ENCODE measurements at places on chromosomes 3 and 15.
A peak's percentile ranks its signal among the peaks of the same experiment; 100 is the strongest.

DNA sequence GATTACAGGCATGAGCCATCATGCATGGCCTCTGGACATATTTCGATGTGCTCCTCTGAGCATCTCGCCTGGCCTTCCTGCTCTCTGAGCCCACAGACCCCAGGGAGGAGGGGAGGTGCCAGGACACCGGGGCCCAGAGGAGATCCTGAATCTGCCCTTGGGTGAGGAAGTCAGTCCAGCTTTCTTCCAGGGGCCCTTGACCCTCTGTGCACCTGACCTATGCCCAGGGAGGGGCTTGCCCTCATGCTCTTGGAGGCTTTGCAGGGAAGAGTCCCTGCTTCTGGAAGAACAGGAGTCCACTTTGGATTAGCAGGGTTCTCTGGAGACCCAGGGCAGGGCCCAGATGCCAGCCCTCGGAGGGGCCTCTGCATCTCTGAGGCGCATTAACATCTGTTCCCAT is 1.4 kb downstream of the ACSBG1 start:
- no peak for DNase-seq

GRCh38 chr15:98774756-98775497 is 126.6 kb downstream of the IGF1R start:
- DNase-seq, result no peak

- no peak for DNase-seq
Observed at GRCh38 chr15:41779662-41780157, 5.4 kb downstream of the MAPKBP1 start.

GRCh38 chr3:50353245-50354004 is 2.8 kb downstream of the CYB561D2 start:
- DNase-seq, result no peak

DNA sequence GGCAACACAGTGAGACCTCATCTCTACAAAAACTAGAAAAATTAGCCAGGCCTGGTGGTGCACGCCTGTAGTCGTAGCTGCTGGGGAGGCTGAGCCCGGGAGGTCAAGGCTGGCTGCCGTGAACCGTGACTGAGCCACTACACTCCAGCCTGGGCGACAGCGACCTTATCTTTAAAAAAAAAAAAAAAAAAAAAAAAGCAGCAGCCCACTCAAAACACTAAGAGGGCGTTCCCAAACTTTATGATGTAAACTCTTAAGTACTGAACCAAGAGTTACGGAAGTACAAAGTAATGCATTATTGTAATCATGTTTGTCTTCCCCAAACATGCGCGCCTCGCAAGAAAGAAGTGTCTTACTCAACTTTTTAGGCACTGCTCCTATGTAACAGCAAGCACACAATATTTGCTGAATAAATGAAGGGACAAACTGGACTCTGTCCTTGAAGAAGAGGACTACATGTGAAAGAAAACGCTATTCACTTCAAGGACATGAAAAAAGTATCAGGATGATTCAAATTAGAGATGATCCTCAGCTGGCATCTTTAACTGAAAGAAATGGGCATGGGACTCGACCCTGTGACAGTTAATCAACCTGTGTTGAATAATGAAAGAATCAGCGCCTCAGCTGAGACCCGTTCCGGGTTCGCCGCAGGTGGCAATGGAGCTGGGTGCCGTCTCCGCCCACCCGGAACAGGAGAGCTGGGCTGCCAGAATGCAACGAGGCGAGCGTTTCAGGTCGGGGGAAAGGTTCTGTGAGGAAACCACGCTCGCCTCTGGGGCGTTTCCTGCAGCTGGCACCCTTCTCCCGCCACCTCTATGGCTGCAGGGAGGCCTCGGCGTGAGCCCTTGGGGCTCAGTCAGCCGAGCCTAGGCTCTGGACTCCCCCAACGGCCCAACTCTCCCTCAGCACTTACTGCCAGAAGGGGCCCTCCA is 718 bp downstream of the SPG11 start:
- DNase-seq, result peak; percentile 70

GRCh38 chr15:45424429-45424828 is 46.1 kb upstream of the GATM start:
- DNase-seq, result no peak

DNA sequence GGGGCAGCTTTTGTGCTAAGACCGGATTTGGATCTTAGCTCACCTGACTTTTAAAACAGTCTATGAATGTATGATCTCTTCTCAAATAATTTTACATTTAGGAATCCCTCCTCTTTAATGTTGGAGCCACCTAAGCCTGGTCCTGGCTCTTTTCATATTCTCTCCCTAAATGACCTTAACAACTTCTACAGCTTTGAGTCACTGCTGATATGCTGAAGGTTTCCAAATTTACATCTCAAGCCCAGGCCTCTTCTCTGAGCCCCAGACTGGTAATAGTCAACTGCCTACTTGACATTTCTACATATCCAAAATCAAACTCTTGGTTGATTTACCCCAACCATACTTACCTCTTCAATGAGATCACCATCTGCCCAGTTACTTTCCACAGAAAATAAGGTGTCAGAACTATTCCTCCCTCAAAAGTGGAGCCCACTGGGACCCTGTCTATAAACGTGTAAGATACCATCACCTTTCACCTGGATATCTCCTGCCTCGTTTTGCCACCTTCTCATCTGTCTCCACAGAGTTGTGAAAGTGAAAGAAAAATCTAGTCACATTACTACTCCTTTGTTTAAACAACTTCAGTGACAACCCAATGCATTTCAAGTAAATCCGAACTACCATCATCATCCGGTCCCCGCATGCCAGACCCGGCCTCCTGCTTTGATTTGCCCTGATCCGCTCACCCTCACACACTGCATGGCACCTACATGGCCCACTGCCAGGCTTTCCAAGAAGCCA is 48.8 kb downstream of the UBP1 start:
- no peak for DNase-seq

GRCh38 chr15:98405013-98405412 is 243.3 kb upstream of the IGF1R start:
- no peak for DNase-seq

GRCh38 chr15:90082140-90082715 is 20.0 kb downstream of the IDH2 start:
- no peak for DNase-seq

DNA sequence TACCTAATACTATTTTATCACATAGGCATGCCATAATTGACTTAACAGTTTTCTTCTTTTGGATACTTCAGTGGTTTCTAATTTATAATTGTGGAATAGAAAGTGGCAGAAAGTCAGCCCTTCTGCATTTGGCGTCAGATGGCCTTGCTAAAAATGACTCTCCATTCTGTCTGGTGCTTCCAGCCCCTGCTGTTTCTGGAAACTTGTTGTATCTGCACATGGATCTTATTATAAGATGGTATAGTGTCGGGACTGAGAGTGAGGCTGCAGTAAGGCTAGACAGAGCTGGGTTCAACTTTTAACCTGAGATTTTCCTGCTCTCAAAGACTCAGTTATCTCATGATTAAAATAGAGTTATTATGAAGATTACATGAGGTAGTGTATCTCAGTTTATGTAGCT is 74.8 kb upstream of the WDR72 start:
- DNase-seq, result no peak

GRCh38 chr15:38084289-38084688 is 149.8 kb downstream of the TMCO5A start:
- no peak for DNase-seq

GRCh38 chr3:119819806-119820205 is 37.9 kb downstream of the NR1I2 start:
- no peak for DNase-seq

DNA sequence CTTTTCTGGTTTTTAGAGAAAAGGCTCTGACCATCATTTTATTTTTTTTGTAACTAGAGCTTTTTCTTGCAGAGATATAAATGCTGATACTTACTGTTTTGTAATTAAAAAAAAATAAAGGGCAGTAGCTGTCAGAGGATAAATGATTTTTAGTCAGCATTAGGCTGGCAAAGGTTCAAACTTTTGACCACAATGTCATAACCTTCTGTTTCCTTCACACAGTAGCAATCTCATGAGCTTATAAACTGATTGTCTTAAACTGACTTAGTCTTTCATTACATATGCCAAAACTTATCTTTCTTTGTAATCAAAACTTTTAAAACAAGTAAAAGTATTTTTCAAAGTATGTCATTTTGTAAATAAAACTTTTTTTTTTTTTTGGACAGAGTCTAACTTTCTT is 841.9 kb downstream of the OTOL1 start:
- DNase-seq, result no peak

DNA sequence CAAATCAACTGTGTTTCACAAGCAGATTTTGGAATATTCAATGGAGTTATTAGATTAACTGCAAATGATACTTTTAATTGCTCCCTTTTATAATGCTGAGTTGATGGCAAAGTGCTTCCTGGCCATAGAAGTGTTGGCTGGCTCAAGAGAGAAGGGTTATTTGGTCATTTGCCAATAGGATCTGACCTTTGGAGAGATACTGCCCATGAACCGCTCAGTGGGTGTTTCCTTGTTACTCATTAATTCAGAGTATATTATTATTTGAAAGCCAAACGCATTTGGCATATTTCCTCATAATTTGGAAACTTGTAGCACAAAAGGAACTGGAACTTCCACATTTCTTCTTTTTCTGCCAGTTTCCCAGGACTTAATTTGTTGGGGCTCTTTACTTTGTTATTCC is 234.7 kb downstream of the CDIN1 start:
- no peak for DNase-seq

- no peak for DNase-seq
Observed at GRCh38 chr3:52783211-52783555, 5.8 kb downstream of the ITIH1 start.

GRCh38 chr3:47711596-47711995 is 70.1 kb downstream of the SMARCC1 start:
- DNase-seq, result no peak

DNA sequence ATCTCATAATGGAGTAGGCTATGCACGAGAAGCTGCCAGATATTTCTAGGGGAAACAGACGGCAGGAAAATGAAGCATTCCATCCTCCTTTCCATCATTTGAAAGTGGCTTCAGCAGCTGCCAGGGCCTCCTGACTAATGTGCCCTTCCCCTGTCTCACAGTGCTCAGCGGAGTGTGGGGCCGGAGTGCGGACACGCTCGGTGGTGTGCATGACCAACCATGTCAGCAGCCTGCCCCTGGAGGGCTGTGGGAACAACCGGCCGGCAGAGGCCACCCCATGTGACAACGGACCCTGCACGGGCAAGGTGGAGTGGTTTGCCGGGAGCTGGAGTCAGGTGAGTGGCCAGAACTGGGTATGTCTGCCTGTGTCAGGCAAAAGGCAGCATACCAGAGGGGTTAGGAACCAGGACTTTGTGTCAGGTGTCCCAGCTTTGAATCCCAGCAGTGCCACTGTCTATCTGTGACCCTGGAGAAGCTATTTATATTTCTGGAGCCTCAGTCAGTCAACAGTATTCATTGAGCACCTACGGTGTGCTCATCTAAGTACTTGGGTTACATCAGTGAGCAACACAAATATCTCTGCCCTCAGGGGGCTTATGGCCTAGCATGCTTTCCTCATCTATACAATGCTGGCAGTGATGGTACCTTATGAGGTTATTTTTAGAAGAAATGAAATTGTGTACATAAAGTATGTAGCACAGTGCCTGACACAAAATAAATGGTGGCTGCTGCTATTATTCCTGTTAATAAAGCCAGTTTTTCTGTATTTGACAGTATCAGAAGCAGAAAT is 52.4 kb upstream of the NR2E3 start:
- DNase-seq, result no peak

DNA sequence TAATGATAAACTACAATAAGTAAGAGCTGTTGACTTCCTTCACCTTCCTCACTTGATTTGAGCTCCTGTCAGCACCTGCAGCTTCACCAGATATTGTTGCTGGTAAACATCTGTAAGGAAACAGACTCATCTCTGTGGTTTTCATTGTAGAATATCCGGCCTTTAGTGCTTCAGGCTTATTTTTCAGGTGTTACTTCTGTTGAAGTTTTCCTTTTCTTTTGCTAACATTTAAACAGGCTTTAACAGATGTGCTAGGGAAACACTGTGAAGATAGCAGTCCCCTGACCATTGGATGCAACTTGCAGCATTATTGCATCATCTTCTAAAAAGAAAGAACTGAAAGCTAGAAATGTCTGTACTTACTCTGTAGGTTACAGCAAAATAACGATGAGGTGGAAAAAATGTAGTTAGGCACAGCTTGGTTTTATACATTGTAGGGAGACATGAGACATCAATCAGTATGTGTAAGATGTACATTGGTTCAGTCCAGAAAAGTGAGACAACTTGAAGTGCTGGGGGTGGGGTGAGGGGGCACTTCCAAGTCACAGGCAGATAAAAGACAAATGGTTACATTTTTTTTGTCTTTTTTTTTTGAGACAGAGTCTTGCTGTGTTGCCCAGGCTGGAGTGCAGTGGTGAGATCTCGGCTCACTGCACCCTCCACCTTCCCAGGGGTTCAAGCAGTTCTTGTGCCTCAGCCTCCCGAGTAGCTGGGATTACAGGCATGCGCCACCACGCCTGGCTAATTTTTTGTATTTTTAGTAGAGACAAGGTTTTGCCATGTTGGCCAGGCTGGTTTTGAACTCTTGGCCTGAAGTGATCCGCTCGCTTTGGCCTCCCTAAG is 10.2 kb downstream of the EDEM1 start:
- DNase-seq, result no peak

DNA sequence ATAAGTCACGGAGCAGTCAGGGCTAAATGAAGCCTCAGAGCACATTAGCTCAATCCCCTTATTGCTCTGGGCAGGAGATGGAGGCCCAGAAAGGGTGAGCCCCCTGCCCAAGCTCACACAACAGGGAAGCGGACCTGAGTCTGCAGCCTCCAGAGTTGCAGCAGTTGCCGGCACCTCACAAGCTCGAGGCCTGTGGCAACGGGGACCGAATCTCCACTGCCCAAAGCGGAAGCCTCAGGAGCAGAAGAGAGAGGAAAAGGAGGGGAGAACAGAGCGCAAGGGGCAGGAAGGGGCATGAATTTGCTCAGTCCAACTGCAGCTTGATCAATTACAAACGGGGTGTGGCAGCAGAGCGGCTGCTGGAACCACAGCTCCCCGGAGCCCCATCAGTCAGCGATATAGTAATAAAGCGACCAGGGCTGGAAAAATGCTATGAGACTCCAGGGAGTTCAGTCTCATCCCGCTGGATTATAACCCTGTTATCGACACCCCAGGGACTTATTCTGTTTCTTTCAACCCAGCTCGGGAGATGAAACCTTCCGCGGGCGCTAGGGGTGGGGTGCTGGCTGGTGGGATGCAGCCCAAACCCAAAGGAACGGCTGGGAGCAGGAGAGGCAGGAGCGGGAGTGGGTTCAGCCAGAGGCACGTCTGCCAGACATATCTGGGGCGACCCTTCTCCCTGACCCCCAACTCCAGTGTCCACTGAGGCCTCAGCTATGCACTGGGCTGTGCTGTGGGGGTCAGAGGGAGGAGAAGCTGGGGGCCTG is 219.7 kb upstream of the LINGO1 start:
- no peak for DNase-seq

DNA sequence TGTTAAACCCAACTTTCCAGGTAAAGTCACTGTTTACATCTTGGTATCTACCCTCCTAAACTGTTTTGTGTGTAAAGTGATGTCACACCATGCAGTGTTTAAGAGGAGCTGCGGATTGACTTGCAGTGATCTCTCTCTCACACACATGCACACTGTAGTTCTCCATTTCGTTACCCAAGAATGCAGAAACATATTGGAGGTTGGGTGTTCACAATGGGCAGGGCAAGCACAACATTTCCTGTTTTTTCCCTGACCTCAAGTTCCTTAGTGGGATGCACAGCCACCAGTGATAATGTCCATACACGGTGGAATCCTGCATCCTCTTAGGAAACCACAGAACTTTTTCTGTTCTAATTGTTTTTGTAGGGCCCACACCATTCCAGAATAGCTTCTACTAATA is 85.3 kb upstream of the CFAP20DC start:
- DNase-seq, result no peak

- no peak for DNase-seq
Observed at GRCh38 chr3:95277613-95278012, 1214.8 kb downstream of the NSUN3 start.

GRCh38 chr15:95292785-95293450 is 1037.6 kb upstream of the NR2F2 start:
- no peak for DNase-seq

GRCh38 chr3:171982828-171983227 is 56.5 kb upstream of the FNDC3B start:
- DNase-seq, result no peak
